ENCODE measurements at places on chromosomes 4 and X.

DNA sequence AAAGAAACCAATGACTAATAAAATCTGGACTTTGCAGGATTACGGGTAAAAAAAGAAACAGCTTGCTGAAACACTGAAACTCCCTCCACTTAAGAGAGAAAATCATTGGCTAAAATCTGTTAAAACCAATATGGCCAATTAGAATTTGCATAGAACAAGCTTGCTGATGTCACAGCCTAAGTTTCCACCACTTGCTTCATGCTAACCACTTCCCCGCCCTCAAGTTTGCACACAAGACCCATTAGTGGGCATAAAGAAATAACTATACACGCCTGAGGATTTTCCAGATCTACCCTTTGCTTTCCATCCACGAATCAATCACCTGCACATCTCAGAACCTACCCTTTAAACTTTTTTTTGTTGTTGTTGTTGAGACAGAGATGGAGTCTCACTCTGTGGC is 42.7 kb upstream of the PHEX start:
- no peak for DNase-seq

DNA sequence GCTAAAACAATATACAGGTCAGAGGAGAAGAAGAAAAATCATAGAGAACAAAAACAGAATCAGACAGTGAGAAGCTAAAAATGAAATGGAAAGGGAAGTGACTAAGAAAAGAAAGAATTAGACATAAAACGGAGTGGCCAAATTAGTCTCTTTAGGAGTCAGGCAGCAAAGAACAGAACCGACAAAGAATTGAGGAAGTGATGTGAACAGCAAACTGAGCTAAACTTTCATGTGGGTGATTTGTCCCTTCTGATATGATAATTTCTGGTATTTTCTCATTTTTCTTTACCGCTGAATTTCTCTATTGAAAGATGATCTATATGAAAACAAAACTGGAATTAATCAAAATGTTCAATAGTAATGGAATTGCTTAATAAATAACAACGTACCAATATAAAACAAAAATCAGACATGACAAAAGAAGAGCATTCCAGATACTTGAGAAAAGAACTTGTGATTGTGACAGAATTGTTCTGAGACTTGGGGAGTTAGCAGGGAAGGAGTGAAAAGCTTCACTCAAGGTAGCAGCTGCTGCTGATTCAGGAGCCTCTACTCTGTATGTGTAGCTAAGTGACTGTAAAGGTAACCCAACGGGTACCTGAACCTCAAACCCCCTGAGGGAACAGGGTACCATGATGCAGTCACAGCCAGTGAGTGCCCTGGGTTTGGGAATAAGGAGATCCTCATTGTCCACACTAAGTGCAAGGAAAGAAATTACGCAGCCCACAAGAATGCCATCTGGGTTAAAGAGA is 8.8 kb downstream of the TAPT1 start:
- no peak for DNase-seq

GRCh38 chr4:6619116-6619465 is 21.4 kb upstream of the MRFAP1 start:
- no peak for DNase-seq

- no peak for DNase-seq
Observed at GRCh38 chr4:96524311-96524875, 684.5 kb downstream of the PDHA2 start.

GRCh38 chr4:81796790-81797528 is 325.3 kb upstream of the RASGEF1B start:
- no peak for DNase-seq

DNA sequence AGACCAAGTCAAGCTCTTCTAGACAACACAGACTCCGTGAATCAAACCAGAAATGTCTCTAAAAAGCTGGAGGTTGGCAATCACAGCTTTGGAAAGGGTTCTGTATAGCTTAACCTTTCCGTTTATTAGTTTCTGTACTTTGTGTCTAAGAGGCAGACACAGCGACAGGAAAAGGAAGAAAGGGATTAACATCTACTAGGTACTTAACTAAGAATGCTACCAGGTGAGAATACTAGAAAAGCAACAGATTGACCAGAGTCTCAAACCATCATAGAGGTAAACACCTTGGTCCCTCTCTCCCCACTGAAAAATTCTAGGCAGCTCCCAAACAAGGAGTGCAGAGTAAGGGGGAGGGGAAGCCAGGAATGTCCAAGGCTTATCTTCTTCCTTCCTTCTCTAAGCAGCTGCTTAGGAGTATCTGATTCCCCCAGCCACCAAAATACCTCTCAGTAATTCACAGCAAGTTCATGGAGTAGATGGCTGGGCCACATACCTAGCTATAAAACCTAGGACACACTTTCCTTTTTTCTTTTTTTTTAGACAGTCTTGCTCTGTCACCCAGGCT is 80.8 kb downstream of the APBB2 start:
- DNase-seq = no peak

DNA sequence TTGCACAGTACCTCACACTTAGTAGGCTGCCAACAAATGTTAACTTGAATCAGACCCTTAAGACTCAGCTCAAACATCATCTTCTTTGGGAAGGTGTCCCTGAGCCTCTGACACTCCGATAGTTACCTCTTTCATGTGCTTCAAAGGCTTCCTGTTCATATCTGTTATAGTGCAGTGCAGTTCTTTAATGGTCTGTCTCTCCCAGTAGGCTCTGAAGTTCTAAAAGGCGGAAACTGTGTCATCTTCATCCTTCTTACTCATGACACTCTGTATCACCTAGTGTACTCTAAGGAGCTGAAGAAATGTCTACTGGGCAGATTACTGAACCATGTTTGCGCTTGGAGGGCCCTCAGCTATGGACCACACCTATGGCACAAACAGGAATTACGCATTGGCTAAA is 2.1 kb upstream of the DIAPH2 start:
- no peak for DNase-seq

DNA sequence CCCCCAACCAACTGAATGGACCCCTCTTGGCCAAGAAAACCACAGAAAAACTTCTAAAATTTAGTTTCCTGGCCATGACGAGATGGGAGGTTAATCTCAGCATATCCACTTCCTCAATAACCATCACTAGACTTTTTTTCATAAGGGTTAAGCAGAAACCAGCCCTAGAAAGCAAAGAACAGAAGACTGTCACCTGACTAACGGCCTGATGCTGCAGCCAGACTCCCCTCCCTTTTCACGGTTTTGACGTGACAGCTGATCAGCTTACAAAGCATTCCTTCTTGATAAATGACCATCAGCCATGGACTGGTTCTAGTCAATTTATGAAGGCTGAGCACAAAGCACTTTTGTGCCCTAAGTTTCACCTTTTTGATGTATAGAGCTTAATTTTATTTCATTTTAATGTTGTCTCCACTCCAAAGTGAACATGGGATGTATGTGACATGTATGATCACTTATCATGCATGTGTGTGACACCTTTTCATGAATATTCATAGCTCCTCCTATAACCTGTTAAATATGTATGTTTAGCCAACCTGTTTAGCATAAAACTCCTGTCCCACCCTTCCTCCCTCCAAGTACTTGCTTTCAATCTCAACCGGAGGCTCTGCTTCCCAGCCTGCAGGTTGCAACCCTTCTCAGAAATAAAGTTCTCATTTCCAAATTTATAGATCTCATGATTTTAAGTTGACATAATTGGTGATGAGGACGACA is 56.3 kb downstream of the SERTM2 start:
- no peak for DNase-seq

DNA sequence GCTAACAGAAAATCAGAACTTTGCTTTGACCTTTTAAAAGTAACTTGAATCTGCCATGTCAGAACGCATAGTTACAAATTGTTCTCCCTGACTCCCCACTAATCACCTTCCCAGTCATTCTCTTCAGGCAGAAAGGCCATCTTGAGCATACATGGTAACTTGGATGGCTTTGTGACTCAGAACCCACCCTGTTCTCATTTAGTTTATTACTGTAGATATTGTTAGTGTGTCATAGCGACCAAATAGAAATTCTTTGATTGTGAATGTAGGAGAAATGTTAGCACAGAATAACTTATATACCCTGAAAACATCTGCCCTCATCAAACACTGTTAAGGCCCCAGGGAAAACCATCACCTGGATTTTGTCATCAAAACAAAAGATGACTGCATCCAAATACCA is 382.0 kb downstream of the MAGEB5 start:
- DNase-seq = no peak

DNA sequence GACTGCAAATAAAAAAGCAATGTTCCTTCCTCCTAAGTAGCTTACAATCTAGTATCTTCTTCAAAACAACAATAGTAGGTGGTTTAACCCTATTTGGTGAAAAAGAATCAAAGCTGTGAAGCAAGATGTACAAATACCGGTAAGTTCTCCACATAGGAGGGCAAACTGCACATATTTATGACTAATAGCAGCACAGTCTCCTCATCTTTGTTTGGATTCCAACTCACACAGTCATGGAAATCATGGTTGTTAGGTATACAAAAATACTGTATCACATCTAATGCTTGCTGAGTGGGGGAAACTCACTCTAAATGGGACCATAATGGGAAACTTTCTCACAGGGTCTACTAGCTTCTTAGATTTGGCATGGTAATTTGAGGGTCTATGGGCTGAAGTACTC is 597.2 kb downstream of the INPP4B start:
- no peak for DNase-seq

DNA sequence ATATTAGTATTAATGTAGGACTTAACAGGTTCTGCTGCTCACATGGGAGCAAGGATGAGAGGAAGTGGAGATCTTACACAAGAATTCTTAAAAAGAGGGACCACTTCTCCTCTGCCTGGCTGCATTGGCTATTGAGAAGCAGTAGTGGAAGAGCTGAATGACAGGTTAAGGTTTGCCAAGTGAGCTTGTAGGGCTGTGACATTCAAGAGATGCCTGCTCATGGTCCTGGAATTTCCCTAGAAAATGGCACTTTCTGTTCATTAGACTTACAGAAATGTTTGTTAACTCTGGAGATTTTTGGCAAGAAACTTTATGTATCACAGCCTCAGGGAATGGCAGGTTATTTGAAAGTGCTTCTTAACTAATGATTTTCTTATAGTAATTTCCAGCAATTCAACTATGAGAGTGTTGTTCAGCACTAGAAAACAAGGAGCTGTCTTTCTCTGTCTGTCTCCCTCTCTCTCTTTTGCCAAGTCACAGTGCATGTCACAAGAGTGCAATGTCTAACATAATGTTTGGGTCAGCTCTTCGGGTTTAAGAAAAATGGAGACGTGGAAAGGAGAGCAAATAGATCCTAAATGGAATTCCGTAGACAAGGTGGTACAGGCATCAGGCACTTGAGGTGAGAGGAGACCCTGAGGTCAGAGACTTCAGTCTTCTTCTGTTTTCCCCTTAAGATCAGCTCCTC is 8.3 kb upstream of the NAP1L5 start:
- DNase-seq = no peak

GRCh38 chrX:39654952-39655351 is 442.8 kb downstream of the BCOR start:
- no peak for DNase-seq

GRCh38 chr4:169079942-169080827 is 70.1 kb upstream of the CBR4 start:
- DNase-seq = no peak

- no peak for DNase-seq
Observed at GRCh38 chrX:153769158-153769864, 5.3 kb downstream of the PLXNB3 start.

DNA sequence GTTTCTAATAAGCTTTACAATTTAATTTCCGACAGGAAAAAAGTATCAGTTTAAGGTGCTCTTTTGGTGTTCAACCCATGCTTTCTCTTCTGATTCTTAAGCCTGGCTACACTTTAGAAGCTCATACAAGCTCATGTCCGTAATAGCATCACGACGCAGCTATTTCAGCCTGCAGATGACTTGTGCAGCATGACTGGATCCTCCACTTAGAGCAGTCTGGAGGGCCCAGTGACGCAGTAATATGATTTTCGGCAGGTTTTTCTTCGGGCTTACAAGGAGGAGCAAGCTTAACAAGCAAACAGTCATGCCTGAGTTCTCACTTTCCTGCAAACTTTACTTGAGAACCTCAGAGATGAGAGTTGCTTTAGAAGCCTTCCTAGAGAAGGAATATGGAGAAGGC is 85.3 kb upstream of the MAML3 start:
- no peak for DNase-seq

GRCh38 chrX:41720125-41720779 is 3.7 kb upstream of the GPR82 start:
- no peak for DNase-seq

DNA sequence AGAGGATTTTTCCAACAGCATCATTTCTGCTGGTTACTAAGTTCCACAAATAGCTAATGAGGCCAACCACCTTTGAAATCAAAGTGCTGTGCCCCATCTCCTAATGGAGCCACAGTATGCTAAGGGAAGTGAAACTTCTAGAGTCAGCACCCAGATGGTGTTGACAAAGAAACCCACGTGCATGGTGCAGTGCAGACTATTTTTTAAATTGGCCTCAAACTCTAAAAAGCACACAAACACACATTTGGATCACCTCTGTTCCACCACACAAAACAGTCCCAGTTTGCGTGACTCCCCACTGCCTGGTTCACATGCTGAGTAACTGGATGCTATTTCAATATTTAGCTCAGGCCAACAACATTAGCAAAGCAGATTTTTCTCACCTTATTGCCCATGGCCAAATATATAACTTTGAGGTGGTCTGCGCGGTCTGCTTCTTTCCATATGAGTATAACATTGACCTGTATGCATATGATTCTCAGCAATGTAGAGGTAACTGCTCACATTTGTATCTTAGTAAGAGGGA is 69.9 kb downstream of the AMELX start:
- DNase-seq = no peak

GRCh38 chr4:184573701-184574100 is 75.5 kb downstream of the CASP3 start:
- no peak for DNase-seq

DNA sequence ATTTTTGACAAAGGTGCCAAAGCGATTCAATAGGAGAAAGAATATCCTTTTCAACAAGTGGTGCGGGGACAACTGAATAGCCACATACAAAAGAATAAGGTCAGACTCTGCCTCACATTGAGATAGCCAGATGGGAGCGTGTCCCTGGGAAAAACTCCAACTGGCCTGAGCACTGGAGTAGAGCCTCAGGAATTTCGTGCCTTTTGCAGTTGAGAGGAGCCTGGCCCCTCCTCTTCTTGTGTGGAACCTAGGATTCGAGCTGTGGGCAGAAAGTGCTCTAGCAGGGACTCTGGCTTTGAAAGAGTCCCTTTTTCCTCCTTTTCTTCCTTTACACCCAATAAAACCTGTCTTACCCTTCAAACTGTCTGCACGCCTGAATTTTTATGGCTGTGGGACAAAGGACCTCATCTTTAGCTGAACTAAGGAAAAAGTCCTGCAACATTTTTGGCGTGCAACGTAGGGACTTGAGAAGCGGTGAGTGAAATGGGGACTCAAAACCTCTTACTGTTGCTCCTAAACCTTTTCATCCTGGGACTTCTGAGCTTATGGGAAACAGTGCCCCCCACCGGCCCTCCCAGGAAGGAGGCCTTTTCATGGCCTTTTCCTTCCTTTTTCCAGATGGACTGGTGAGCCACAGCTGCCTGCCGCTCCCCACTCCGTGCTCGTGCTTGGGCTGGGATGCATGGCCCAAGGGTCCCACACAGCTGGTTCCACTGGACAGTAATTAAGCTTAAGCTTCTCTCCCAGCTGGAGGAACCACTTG is 68.6 kb downstream of the BMP15 start:
- no peak for DNase-seq

Data from omental fat pad (tissue), 4 donors.